Ovary (tissue), 10 donors: ENCODE measurements at places on chromosomes 5 and 9.
A peak's percentile ranks its signal among the peaks of the same experiment; 100 is the strongest.

- DNase-seq, result no peak
Measured at GRCh38 chr5:73900566-73900965, 274.6 kb downstream of the ARHGEF28 start.

DNA sequence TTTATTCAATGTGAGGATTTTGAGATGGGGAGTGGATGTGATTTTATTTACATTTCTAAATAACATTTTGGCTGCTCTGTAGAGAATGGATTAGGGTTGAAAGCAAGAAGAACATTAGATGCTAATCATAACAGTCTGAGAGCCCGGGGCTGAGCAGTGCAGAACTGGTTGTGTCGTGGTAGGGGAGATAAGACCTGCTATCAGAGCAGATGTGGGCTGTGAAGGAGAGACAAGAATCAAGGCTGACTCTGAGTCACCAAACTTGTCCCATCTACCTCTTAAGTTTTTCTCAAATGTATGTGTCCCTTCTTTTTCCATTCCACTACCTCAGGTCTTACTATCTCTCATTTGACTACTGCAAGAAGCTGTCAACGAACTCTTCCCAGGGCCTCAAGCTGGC lies 35.4 kb upstream of the SLC28A3 start:
- DNase-seq, result no peak

DNA sequence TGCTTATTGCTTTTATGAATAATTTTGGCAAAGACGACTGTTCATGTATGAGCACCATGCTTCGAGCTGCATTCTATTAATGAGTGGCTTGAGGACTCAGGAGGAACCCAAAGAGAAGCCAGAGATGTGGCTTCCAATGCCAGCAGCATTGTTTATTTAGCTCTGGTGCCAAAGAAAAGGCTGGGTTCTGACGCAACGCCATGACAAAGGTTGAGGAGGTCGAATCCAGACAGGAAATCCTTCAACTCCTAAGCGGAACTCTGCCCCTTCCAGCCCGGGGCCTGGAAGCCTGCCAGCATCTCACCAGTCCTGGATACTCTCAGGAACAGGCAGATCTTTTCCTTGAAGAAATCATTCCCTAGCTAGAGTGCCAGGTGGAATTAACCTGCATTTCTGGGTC lies 104.4 kb downstream of the ARHGAP26 start:
- peak; percentile 55 for DNase-seq

DNA sequence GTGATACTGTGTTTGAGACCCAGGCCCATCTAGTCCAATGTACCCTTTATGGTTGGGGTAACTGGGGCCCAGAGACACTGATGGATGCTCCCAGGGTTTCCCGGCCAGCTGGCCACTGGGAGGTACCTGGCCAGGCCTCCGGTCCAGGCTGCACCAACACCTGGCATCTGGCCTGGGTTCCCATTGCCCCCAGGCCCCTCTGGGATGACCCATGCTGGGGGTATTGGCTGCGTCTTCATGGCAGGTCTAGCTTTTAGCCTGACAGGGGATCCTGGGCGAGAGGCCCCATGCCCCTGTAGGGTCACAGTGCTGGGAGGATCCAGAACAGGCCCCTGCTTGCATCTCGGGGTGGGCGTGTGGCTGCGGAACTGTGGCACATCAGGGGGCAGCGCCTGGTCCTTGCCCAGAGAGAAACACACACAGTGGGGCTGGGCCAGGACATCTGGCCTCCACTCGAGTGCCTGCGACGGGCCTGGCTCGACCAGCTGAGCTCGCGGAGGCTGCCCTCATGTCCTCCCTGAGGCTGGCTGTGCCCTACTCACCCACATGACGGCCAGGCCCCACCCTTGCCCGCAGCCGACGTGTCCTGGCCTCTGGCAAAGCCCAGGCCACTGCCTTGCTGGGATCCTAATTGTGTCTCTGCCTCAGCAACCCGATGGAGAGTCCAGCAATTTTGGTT lies 21.5 kb upstream of the COL5A1 start:
- DNase-seq, result peak; percentile 26

GRCh38 chr9:109011231-109011671 lies 2.0 kb downstream of the CTNNAL1 start:
- no peak for DNase-seq

DNA sequence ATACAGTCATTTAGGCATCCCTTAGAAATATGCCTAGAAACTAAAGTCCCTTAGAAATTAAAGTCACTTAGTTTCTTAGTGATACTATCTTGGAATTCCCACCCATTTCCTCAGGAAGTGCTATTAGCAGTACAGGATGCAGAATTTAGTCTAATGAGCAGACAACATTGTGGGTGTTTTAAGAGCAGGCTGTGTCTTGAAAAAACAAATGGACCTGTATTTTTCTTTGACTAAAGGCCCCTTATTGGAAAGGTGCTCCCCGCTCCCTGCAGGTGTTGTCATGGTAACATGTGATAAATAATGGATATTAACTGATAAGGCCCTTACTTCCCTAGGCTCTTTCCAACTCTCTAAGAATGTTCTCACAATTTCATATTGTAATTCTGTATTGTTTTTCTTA lies 38.8 kb upstream of the STARD4 start:
- DNase-seq, result no peak

GRCh38 chr9:8143677-8144076 lies 344.1 kb upstream of the DMAC1 start:
- no peak for DNase-seq

DNA sequence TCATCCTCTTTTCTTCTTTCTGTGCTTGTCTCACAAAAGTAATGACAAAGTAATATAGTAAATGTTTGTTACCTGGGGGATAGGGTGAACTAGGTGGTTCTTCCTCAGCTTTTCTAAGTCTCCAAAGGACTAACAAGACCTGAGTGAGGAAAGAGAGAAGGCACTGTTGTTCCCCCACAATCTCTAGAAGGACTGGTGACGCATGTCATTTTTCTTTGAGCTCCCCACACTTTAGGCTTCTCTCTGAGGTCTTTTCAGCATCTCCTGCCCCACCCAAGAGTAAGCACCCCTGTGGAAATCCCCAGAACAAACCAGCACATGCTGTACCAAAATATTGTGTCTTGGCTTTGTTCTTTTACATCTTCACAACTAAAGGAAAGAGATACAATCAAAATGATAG lies 2.4 kb upstream of the IL7R start:
- DNase-seq, result no peak

- DNase-seq, result no peak
Measured at GRCh38 chr9:107484117-107484723, 5.3 kb downstream of the KLF4 start.

GRCh38 chr5:122844136-122844909 lies 1.1 kb upstream of the SNX24 start:
- DNase-seq, result no peak

DNA sequence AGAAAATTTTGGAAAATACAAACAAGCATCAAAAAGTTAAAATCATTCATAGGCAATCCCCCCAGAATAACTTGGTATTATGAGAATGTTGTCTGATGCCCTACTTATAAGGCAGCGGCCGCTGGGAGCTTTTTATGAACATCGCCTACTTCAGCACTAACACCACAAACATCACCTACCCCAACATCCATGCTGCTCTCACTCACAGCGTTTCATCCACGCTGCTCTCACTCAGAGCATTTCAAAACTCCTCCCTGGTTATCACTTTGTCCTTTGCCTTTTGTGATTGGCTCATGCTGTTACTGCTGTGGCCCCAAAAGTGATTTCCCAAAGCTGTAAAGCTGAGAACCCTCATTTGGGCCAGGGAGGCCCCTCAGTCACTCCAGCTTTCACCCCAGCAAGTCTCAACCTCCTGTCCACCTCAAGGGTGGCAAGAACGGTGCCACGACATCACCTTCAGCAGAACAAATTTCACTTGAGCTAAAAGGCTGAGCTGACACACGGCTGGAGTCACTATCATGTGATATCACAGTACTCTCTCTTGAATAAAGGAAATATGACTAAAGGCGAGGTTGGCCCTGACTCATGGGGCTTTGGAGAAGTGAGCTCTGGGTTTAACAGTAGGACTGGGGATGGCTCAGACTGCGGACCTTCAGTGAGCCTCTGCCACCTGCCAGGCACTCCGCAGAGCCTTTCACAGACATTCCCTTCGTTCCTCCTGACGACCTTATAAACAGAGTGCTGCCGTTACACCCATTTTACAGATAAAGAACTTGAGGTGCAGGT lies 25.2 kb downstream of the SHC3 start:
- no peak for DNase-seq

DNA sequence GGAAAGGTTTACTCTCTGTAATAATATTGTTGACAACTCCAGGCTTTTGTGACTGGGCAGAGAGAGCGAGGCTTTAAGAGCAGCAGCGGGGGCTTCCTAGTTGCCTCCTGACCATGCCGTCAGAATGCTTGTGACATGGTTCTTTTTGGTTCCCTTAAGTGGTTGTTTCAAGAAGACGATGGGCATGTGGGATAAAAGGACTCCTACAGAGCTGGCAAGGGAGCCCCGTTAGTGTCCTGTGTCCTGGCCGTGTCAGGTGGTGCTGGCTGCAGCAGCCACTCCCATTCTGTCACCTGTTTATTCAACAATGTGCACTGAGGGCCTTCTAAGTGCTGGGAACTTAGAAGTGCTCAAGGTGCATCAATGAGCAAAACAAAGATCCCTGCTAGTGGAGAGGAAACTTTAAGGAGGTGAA lies 19.7 kb downstream of the LCP2 start:
- DNase-seq, result no peak

GRCh38 chr9:133248726-133249295 lies 26.2 kb downstream of the ABO start:
- no peak for DNase-seq

- no peak for DNase-seq
Measured at GRCh38 chr9:135391759-135392158, 87.8 kb upstream of the PPP1R26 start.

DNA sequence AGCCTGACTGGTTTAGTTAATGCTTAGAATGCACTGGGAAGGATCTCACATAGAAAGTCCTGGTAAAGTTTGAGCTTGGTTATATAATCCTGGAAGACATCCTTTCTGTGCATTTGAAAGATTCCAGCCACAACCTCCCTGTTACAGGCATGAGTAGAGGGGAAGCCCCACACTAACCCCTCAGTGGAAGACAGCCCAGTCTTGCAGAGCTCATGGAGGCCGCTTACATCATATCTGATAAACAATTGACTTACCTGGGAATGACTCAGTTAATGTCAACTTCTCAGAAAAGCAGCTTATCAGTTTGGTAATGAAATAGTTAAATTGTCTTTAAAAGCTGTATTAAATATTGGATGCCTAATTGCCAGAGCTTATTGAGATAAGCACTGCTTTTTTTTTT lies 28.1 kb upstream of the PDE8B start:
- no peak for DNase-seq

GRCh38 chr9:119881898-119882297 lies 512.7 kb upstream of the BRINP1 start:
- no peak for DNase-seq

GRCh38 chr9:96116275-96117064 lies 185.5 kb downstream of the HSD17B3 start:
- DNase-seq, result no peak

DNA sequence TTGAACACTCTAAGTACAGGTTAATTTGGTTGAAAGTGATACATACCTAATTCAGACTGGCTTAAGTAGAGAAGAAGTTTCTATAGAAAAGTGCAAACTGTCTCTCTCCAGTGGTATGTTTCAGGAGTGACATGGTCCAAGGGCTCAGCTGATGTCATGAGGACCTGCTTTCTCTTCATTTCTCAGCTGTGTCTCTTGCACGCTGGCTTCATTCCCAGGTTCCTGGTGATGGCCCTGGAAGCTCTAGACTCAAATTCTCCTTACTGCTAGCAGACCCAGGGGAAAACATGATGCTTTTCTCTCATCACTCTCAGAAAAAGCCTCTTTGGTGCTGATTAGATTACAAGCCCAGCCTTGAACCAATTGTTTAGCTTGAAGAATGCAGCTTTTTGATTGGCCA lies 211.9 kb upstream of the CLINT1 start:
- DNase-seq, result peak; percentile 24

- DNase-seq, result peak; percentile 34
Measured at GRCh38 chr9:134215699-134216448, 51.5 kb upstream of the RNU6ATAC start.

DNA sequence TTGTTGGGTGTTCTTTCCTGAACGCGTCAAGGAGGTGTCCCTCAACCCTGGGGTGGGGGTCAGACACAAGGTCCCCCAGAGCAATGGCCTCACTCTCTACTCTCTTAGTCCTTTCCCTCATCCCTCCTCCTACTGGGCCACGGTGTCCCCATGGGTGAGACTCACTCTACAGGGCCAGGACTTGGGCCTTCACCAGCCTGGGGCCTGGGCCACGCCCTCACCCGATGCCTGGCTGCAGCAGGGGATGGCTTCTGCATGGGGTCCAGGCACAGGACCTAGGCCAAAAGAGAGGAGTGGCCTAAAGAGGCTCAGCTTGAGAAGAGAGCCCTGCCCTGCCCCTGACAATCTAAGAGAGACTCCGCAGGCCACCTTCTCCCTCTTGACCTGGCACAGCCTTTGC lies 5.8 kb downstream of the LCN12 start:
- DNase-seq, result no peak

- DNase-seq, result no peak
Measured at GRCh38 chr9:91071184-91071990, 269.8 kb downstream of the SYK start.

DNA sequence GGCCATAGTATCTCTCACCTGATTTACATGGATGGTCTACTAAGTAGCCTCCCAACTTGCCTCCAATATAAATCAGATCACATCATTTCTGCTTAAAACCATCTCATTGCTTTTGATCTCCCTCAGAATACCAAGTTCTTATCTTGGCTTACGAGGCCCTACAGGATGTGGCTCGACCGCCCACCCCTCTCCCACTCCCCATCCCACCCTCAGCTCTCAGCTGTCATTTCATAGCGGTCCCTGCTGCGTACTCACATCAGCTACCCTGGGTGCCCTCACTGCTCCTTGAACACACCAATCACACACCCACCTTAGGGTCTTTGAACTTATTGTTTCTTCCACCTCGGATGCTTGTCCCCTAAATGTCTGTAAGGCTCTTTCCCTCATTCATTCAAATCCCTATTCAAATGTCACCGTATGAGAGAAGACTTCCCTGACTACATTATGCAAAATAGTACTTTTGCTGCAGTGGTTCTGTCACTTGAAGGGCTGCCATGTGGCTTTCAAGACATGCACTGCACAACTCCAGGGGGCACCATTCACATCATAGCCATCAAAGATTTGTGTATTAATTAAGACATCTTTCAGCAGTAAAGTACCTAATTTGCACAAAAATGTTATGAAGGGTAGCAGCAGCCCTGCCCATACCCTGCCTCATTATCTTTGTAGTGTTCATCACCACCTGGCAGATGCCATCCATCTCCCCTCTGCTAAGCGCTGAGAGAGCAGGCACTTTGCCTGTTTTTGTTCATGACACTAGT lies 171.1 kb downstream of the ENC1 start:
- no peak for DNase-seq

- DNase-seq, result no peak
Measured at GRCh38 chr5:138946241-138946623, 71.1 kb upstream of the LRRTM2 start.

- DNase-seq, result no peak
Measured at GRCh38 chr5:159059722-159060121, 40.0 kb downstream of the EBF1 start.

- DNase-seq, result no peak
Measured at GRCh38 chr5:101717721-101718120, 578.4 kb downstream of the SLCO4C1 start.

DNA sequence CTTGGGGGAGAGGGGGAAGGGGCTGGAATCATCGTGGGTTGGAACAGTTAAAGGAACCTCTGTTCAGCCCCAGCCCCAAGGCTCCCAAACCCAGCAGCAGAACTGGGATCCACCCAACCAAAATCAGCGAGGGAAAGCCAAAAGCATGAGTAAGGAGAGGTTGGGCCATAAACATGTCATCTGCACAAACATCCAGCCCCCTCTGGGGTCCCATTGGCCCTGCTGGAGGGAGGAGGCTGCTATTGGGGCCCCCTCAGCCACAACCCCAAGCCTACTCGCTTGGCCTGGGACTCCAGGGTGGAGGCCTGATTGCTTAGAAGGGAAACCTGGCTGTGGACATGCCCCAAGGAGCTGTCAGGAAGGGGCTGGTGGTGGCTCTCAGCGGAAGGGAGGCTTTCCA lies 154.9 kb downstream of the FGF18 start:
- no peak for DNase-seq
